ENCODE measurements at places on chromosomes 7 and 10. TPM values are rescaled to one million over a fixed set of nuclear protein-coding genes. Genes with fewer than 3 reads are reported as not detected.

The AKR1C3 gene
- total RNA-seq, result 173 TPM

The ZCWPW1 gene
- 0.76 TPM for total RNA-seq

The SAMD9 gene
- 11.3 TPM for total RNA-seq

DNA sequence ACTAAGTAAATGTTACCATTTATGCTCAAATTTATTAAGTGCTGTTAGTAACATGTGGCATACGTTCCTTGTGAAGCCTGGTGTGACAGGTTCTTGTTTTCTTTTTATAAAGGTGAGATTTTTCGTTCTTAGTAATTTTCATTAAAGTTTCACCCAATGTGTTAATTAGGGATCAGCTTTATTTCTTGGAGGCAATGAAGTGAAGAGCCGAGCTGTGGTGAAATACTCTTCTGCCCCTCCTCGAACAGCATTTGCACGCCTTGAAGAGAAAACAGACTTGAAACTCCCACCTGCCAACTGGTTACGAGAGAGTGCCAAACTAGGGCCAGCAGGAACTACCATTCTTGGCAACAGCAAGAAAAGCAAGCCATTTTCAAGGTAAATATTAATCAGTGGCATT is 1.5 kb downstream of the EDRF1 start:
- no peak for DNase-seq

DNA sequence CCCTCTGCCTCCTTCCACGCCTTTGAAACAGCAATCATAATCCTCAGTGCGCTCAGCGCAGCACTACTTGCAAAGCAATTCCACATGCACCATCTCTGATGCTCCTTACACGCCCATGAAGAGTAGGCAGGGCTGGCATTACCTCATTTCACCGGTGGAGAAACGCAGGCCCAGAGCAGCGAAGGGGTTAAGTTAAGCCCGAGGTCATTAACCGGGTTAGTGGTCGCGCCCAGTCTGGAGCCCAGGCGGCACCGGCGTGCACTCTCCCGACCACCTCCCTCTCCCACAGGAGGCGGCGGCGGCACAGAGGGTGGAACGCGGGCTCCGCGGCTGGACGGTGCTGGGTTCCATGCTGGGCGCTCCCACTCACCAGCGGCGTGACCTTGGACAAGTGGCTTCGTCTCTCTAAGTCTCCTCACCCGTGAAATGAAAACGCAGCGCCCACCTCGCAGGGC is 515 bp downstream of the FASTK start:
- DNase-seq, result peak; percentile 47
